Hematopoietic multipotent progenitor cell (in vitro differentiated cells): ENCODE measurements at places on chromosomes 5 and 9.

GRCh38 chr9:111001526-111001925 is 36.7 kb downstream of the LPAR1 start:
- no peak for DNase-seq

GRCh38 chr9:2755285-2755684 is 38.0 kb downstream of the KCNV2 start:
- no peak for DNase-seq

DNA sequence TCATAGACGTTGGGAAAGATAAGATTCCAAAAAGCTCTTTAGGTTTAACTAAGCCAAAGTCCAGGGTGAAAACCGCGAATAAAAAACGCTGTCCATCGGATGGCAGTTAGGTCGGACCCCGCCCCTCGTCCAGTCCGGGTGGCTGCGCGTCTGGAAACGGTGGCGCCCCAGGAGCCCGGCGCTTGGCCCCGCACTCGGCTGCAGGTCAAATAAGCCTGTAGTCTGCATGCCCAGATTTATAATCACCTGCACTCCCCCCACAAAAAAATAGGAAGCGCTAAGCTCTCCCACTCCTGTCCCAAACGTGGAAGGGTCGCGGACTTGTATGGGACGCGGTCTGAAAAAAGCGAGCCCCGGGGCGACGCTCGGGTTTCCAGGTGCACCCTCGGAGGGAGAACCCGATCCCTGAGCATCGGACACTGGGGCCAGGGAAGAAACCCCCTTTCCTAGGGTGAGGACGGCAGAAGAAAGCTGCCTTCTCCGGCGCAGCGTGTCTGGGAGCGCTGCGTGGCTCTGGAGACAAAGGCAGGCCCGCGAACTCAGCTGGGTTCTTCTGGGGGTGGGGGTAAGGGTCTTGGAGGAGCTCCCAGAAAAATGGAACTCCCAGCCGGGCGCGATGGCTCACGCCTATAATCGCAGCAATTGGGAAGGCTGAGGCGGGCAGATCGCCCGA is 923 bp upstream of the ZBTB5 start:
- DNase-seq = peak; percentile 54

DNA sequence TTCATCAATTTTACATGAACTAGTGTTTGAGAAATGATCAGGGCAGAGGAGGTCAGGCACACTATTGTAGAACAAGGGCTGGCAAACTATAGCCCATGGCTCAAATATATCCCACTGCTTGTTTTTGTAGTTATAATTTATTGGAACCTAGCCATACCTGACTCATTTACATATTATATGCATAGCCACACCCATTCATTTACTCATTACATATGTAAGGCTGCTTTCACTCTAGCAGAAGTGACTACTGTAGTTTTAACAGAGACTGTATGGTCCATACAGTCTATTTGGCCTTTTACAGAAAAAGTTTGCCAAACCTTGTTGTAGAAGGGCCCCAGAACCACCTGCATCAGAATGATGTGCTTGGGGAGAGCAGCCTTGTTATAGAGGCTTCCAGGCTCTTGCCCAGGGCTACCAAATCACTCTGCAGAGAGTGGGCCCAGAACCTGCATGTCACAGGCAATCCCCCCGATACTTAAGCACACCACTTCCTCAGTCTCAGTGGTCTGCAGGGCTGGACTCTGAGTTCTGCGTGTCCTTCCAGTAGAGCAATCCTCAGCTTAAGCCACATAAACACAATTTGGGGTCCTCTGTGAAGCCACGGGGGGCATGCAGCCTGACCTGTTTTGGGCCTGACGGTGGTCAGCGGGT is 6.7 kb downstream of the ANKS6 start:
- no peak for DNase-seq

GRCh38 chr9:14320271-14321181 is 6.6 kb upstream of the NFIB start:
- DNase-seq = no peak

DNA sequence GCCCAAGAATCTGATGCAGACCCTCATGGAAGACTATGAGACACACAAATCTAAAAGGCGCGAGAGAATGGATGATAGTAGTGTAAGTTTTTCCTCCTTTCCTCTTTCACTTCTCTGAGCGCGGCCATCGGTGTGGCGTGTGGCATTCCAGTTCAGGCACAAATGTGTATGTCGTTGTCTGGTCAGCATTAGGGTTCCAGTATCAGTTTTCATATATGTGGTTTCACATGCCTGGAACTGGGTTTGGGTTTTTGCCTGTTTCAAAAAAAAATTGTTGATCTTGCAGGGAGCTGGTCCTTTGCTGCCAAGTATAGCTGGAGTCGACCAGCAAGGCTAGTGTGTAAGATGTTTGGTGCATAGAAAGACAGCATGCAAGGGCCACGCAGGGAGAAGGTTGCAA is 51.5 kb downstream of the C9orf152 start:
- DNase-seq = no peak

- DNase-seq = no peak
These were observed 50.0 kb downstream of the DAPK1 start for GRCh38 chr9:87547671-87548081.

DNA sequence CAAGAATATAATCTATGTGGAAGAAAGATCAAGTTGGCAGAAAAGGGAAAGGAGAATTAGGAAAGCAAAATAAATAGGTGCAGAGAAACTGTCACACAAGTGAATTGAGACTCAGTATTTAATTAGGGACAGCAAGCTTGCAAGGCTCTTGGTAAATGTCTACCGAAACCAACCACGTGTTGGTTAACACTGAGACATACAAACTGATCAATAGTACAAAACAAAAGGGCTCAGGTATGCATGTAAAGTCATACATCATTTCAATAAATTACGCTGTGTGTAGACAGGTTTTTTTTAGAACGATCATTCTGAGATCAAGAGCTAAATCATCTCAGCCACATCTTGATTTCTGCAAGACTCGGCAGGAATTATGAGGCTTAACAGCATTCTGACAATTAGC is 225.4 kb downstream of the EBF1 start:
- DNase-seq = no peak

DNA sequence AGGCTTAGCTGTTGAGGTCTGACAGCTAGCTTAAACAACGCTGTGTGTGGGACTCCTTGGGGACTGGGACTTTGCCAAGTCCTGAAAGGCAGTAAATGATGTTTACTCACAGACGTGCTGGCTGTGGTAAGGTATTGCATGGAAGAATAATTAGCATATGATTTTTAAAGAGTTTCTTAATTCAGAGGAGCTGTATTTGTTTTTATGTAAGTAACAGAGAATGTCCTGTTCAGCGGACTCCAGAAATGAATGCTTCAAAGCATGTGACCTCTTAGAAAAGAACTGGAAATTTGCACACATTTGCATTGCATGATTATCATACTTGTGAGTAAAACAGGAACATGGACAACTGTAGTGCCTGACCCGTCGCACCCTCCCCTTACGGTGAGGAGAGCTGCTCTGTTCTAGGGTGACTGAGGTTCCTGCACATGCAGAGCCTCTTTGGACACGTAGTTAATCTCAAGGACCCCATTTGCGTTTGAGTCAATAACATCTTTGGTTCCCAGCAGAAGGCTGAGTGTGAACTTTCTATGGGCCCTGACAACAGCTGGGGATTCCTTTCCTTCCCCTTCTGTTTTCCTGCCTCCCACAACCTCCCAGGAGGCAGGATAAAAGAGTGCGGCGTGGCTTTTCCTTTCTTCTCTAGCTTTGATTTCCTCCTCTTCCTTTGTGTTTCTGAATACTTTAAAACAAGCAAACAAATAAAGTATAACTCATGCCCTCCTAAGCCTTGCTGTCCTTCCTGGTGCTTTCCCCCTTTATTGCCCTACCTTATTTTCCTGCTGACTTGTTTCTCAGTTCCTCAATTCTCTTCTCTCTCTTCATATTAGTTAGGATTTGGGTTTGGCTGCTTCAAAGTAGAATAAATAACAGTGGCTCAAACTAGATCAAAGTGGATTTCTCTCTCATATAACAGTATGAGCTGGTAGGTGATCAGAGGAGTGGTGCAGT is 157.2 kb upstream of the CD180 start:
- peak; percentile 24 for DNase-seq

- no peak for DNase-seq
These were observed 52.9 kb downstream of the COMMD10 start for GRCh38 chr5:116137544-116138378.

- no peak for DNase-seq
These were observed 81.0 kb upstream of the ZBTB43 start for GRCh38 chr9:126723807-126724172.

- DNase-seq = no peak
These were observed 202.2 kb downstream of the ARL15 start for GRCh38 chr5:54108136-54108535.

- no peak for DNase-seq
These were observed 395.9 kb downstream of the SEMA5A start for GRCh38 chr5:9149988-9150387.

DNA sequence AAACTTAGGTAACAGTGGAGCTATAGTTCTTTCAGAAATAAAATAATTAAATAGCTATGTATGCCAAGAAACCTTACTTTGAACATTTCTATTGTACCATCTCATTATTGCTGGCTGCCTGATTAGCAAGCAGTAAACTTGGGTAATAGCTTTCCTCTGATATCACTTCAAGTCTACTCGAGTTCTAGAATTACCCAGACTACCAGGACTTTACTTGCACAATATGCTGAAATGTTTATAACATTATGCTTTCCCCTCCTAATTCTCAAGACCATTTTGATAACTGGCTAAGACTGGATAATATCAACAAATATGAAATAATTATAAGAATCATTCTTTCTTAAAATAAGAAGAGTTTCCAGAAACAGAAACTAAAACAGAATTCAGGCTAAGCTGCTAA is 512.6 kb downstream of the RAB3C start:
- DNase-seq = no peak

DNA sequence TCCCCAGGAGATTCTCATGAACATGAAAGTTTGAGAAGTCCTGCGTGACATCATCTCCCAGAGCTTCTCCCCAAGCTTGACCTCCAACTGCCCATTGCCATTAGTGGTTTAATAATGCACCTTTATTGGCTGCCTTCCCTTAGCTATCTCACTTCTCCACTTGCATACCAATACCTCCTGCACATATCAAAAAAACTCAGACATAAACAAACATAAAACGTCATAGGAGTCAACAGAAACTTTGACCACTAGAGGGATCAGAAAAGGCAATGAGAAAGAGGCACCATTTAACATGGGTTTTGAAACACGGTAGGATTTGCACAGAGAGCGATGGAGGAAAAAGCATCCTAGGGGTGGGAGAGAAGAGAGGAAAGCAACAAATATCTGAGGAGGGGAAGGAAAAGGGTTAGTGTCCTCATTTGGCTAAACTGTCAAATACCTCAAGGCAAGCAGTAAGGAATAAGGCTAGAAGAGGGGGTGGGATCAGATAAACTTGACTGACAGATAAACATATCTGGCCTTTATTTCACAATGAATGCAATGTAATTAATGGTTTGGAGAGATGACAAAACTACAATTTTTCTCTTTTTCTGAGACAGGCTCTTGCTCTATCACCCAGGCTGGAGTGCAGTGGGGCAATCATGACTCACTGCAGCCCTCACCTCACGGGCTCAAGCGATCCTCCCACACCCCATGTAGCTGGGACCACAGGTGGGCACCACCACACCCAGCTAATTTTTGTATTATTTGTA is 27.0 kb downstream of the GNAQ start:
- DNase-seq = no peak

GRCh38 chr5:56962286-56962685 is 10.4 kb upstream of the MIER3 start:
- no peak for DNase-seq

DNA sequence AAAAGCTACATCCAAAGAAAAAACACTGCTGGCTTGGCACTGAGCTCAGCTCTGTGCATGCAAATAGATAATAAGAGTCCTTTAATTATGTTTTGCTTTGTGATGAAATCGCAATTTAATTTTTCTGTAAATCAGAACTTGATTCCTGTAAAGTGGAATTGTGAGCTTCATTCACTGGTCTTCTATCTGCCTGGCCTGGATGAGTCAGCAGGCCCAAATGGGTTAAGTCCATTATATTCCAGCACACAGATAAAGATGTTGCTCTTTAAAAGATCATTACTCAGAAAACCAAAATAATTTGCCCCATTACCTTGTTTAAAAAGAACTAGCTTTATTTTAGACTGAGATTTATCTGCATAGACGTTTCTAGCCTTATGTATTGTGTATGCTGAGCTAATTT is 90.4 kb downstream of the CARTPT start:
- DNase-seq = no peak

DNA sequence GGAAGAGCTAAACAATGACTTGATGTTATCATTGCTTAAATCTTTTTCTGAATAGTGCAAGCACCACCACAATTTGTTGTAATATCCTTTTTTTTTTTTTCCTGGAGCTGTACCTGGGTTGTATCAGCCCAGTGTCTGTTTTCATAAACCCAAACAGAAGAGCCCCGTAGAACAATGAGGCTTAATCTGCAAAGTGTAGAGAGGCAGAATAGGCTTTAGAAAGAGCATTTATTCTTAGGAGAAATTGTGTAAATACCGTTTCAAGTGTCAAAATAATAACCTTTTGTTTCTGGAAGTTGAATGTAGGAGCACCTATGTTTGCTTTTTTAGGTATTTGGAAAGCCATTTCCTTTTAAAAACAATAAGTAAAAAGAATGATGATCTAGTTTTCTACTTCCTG is 26.4 kb downstream of the RGS7BP start:
- no peak for DNase-seq

- DNase-seq = no peak
These were observed 460.0 kb upstream of the BRINP1 start for GRCh38 chr9:119829186-119829585.

- DNase-seq = no peak
These were observed 22.0 kb downstream of the MAP3K1 start for GRCh38 chr5:56837381-56837780.

DNA sequence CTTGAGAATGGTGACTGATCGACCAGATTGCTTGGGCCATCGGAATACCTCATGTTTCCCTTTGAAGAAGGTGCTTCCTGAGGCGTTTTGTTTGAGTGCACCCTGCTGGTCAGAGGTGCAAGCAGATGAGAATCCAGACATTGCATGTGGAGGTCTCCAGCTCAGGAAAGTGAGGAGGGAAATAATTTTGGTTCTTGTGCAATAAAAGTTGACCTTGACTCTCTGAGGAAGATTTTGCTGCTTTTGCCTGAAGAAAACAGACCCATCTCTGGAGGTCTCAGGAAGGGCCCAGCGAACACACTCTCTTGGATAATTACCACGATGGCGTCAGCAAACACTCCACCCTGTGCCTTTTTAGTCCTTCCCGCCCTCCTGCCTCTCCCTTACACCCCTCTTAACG is 69.7 kb downstream of the GRAMD2B start:
- DNase-seq = no peak

GRCh38 chr9:124006448-124007361 is 4.9 kb upstream of the LHX2 start:
- no peak for DNase-seq

DNA sequence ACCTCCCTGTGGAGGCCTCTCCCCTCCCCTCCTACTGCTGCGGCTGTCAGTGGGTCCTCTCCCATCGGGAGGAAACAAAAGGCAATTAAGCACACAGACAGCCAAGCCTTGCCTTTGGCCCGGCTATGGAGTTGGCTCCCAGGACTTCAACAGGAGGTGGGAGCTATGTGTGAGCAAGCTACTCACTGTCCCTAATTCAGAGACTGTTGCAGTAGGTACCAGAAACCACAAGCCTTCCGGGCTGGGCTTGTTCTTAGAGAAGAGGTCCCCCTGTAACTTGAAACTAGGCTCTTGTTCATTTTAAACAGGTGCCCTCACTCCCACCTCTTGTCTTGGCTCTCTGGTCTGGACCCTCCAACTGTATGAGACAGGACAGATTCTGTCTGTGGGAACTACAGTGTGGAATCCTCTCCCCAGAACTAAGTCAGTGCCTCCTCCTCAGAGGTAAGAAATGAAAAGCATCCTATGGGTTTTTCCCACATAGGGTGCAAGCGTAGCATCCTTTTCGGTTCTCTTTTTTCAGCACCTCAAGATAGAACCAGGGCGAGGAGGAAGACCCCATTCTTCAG is 561.1 kb downstream of the EBF1 start:
- DNase-seq = peak; percentile 11

GRCh38 chr9:129630967-129631673 is 5.2 kb downstream of the NTMT1 start:
- DNase-seq = no peak
